CD4-positive, alpha-beta T cell treated with Interleukin-15 for 1 hour (primary cell): ENCODE measurements at places on chromosomes 3 and 15.

DNA sequence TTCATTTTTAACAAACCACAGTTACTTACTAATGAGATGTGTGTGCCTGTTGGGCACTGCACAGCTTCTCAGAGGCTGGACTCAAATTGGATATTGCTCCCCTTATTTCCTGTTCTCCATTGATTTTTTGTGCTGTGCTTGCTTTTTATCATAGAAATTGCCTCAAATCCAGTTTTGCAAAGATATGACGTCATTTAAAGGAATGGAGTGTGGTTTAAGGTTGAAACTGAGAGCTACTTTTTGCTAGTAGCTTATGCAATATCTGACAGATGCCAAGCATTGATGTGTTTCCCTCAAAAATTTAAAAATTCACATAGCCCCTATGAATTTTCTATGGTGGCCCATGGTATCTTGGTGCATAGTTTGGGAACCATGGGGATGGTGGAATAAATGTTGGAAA, 67.7 kb upstream of the ROPN1 start:
- DNase-seq = no peak

DNA sequence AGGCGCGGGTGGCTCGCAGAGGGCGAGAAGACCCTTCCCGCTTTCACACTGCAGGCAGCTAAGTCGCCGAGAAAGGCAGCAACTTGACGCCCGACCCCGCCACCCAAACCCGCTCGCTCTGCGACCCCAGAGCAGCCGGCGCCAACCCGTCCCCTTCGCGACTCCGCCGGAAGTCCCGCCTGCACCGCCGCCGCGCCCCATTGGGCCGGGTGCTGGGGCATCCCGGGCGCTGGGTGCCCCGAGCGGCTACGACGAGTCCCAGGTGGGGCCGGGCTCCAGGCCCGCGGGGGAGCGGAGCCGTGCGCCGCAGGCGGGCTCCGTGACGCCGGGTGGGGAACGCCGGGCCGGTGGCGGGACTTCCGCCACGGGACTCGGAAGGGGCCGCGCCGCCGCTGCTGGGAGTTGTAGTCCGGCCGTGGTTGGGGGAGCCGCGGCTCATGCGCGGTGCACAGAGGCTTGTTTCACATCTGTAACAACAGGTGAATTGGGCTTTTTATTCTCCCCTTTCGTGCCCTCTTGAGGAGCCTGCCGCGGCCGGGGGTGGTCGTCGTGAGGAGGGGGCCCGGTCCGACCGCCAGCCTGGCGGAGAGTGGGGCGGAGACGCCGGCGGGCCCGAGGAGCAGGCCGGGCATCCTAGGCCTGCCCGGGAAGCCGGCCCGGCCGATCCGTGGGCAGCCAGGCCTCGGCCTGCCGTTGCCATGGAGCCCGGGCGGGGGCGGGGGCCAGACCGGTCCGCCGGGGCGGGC, at the start of gene DHX30:
DHX30 (plus strand) TSS at position 405 of the 746 bp plus-strand sequence. CDS start 7,546 bp downstream, outside the sequence.
- DNase-seq = peak; percentile 85

DNA sequence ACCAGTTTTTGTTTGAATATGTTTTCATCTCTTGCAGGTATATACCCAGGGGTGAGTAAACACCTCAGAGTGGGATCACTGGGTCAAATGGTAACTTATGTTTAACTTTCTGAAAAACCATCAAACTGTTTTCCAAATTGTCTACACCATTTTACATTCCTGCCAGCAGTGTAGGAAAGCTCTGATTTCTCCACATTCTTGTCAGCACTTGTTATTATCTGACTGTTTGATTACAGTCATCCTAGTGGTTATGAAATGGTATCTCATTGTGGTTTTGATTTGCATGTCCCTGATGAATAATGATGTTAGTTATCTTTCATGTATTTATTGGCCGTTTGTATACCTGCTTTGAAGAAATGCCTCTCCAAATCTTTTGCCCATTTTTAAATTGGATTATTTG, 13.8 kb downstream of the FSD2 start:
- no peak for DNase-seq

- DNase-seq = no peak
Observed at GRCh38 chr15:67670647-67671305, 128.3 kb downstream of the MAP2K5 start.

DNA sequence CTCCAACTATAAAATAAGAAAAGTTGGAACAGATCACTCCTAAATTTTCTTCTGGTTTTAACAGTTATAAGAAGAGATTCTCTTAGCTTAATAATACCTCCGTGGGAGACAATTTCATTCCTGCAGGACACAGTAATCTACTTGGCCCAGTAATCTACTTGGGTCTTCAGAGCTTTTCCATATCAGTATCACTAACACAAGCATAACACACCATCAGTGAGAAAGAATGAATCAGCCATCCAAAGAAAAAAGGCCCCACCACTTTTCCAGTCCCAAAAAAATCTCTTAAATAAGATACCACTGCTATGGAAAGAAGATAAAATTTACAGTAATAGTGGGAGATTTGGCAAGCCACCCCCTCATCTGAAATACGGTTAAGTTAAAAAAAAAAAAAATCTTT, 20.2 kb downstream of the SIN3A start:
- DNase-seq = no peak

GRCh38 chr3:128329491-128330213, 137.0 kb downstream of the DNAJB8 start:
- no peak for DNase-seq
